ENCODE measurements at places on chromosomes 13 and 19. TPM values are rescaled to one million over a fixed set of nuclear protein-coding genes. Genes with fewer than 3 reads are reported as not detected.

GRCh38 chr19:3520166-3521103, 14.3 kb downstream of the FZR1 start:
- H3K4me1 ChIP-seq, result peaks cover 7% of the 10 kb centered on the region
- no peak overlapping the region for H3K4me3 ChIP-seq
- H3K36me3 ChIP-seq, result peaks cover 56% of the 10 kb centered on the region
- no peak for DNase-seq
- no peaks in the 10 kb centered on the region for H3K27me3 ChIP-seq

DNA sequence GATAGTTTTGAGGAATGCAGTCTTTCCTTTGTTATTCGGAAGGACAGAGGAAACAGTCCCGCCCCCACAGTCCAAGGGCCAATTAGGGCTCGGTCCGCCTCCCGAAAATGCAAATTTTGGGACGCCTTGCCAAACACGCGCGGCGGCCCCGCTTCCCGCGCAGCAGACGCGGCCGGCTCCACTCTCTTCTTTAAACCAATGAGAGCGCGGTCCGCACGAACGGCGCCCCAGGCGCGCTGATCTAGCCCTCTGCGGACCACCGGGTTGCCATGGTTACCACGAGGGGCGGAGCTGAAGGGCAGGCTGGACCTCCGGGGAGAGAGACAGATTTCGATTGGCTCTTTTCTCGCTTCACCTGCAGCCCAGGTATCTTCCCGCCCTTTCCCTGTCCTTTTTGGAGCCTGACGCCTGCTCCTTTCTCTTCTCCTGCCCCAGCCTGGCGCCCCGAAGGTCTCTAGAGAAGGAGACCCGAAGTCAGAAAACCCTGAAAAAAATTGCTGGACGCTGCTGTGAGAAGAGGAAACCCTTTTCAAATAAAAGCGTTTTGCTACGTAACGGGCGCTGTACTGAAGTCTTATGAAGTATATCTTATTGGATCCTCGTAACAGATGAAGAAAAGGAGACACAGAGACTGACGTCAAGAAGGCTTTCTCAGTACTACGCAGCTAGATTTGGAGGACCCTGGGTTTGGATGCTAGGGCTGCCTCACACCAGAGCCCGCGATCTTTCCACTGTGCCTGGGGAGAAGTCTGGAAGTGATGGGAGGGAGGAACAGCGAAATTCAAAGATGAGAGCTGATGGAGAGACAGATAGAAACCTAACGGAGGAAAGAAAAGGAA, 2.0 kb downstream of the PTH2 start:
- no peak for DNase-seq
- H3K4me3 ChIP-seq, result no peak overlapping the region
- peaks cover 31% of the 10 kb centered on the region for H3K27me3 ChIP-seq

DNA sequence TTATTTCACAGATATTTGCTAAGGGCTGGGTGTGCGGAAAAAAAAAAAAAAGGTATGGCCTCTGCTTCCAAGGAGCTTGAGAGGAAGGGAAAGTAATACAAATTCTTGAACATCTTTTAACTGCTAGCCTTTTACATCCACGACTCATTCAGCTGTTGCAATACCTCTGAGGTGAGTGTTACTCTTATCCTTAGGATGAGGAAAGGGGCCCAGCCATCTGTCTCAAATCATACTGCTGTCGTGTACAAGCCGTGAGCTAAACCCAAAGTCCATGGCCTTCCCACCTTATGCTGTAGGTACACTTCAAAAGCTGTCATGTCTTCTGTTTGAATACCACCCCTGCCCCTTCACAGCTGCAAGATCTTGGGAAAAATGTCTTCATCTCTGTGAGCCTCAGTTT, 146.8 kb downstream of the KCNRG start:
- no peak overlapping the region for H3K4me3 ChIP-seq
- no peaks in the 10 kb centered on the region for H3K4me1 ChIP-seq
- no peaks in the 10 kb centered on the region for H3K27me3 ChIP-seq
- H3K36me3 ChIP-seq, result no peaks in the 10 kb centered on the region
- no peak overlapping the region for H3K27ac ChIP-seq

- peaks cover 30% of the 10 kb centered on the region for H3K36me3 ChIP-seq
- no peaks in the 10 kb centered on the region for H3K4me1 ChIP-seq
- no peak for DNase-seq
- H3K27me3 ChIP-seq, result no peaks in the 10 kb centered on the region
Observed at GRCh38 chr13:113506871-113507388, 16.4 kb upstream of the DCUN1D2 start.

DNA sequence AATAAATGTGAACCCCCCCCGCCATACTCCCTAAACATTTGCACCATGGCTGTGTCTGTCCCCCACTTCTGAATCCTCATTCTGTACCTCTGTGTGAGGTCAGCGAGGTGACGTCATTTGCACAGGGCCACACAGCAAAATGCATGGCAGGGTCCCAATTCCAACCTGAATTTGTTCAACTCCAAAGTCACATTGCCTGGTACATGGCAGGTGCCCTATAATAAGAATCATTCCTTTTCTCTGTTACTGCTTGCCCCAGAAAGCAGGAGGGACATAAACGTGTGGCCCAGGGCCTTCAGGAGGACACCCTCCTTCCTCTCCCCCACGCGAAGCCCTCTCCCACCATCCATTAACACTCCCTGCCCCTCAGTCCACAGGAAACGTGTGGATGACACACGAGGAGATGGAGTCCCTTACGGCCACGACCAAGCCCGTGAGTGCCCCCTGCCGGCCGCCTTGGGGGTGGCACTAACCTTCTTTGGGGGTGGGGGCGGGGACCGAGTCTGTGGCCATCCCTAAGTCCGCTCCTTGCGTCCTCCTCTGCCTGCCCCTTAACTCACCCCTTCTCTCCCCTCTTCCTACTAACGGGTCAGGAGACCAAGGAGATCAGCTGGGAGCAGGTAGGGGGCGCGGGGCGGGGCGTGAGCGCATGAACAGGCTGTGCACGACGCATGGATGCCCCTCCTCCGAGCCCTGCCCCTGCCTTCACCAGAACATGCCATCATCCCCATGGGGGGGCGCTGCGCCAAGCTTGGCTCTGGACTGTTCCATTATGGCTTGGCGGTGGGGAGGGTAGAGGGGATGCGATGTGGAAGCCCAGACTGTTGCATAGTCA, 9.4 kb downstream of the HRC start:
- H3K36me3 ChIP-seq, result no peaks in the 10 kb centered on the region
- DNase-seq, result peak; percentile 84
- no peak overlapping the region for H3K4me3 ChIP-seq

DNA sequence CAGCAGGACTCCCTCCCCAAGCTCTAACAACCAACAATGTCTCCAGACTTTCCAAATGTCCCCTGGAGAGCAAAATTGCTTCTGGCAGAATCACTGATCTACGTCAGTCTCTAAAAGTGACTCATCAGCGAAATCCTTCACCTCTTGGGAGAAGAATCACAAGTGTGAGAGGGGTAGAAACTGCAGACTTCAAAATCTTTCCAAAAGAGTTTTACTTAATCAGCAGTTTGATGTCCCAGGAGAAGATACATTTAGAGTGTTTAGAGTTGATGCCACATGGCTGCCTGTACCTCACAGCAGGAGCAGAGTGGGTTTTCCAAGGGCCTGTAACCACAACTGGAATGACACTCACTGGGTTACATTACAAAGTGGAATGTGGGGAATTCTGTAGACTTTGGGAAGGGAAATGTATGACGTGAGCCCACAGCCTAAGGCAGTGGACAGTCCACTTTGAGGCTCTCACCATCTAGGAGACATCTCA, 6.2 kb upstream of the CEACAM5 start:
- H3K36me3 ChIP-seq, result no peaks in the 10 kb centered on the region
- H3K4me1 ChIP-seq, result no peaks in the 10 kb centered on the region
- DNase-seq, result no peak
- no peak overlapping the region for H3K4me3 ChIP-seq
- no peak overlapping the region for H3K27ac ChIP-seq

DNA sequence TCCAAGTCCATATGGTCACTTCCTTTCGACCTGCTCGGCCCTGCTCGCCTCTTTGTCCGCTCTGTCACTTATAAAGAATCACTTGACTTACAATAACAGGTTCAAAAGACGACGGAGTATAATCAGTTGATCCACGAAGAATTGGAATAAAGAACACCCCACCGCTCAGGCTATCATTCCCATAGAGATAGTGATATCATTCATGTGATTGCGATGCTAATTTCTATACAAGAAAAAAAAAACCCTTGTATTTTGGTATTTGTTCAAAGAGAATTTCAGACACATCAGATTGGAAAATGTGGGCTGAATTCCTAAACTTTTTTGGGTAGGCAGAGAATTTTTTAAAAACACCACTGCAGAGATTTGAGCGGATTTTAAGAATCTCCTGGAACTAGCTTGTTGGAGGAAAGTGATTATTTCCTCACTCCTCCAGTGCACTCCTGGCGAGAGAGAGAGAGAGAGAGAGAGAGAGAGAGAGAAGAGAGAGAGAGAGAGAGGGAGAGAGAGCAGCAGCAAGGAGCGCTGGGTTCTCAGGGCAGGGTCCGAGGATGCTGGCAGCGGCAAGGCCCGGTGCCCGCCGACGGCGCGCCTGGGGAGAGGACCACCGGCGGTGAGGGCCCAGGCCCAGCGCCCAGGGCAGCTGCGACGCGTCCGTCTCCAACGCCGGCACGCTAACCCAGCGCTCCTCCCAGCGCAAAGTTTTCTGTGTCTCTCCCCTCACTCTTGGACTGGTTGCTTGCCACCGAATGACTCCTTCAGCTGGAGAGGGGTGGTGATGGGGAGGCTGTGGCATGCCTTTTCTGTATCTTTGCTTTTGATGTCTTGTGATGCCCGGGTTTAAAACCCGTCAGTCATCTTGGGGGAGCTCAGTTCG, 149.0 kb upstream of the ZNF536 start:
- no peak overlapping the region for H3K27ac ChIP-seq
- no peak for DNase-seq
- H3K4me3 ChIP-seq, result no peak overlapping the region
- H3K36me3 ChIP-seq, result no peaks in the 10 kb centered on the region
- no peaks in the 10 kb centered on the region for H3K27me3 ChIP-seq

DNA sequence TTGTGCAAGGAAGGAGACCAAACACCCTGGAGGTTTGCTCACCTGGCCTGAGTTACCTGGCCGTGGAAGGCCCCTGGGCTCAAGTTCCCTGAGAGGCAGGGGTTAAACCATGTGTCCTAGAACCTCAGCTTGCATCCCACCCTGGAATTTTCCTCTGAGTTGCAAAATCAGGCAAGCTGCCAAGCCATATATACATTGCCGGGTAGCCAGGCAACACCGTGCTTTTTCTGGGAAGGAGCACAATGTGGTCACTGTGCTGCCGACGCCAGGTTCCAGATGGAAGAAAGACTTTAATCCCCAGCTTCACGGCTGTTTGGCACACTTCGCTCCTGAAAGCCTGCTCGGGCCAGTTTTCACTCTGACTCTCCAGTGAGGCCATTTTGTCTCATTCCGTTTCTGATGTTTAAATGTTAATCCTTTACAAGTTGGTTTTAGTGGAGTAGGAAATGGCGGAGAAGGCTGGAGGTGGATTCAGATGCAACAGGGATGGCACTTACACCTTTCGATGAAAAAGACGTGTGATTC, 60.1 kb upstream of the PEG3 start:
- H3K4me3 ChIP-seq, result no peak overlapping the region
- no peak for DNase-seq
- H3K27me3 ChIP-seq, result no peaks in the 10 kb centered on the region
- no peak overlapping the region for H3K27ac ChIP-seq
- H3K4me1 ChIP-seq, result no peaks in the 10 kb centered on the region
- no peaks in the 10 kb centered on the region for H3K36me3 ChIP-seq

- DNase-seq, result no peak
- H3K4me1 ChIP-seq, result no peaks in the 10 kb centered on the region
- H3K27ac ChIP-seq, result no peak overlapping the region
- no peaks in the 10 kb centered on the region for H3K27me3 ChIP-seq
- no peak overlapping the region for H3K4me3 ChIP-seq
Observed at GRCh38 chr13:50829896-50830295, 13.6 kb downstream of the DLEU7 start.

- H3K4me3 ChIP-seq, result no peak overlapping the region
- no peaks in the 10 kb centered on the region for H3K27me3 ChIP-seq
- H3K36me3 ChIP-seq, result no peaks in the 10 kb centered on the region
- H3K4me1 ChIP-seq, result no peaks in the 10 kb centered on the region
- no peak for DNase-seq
- no peak overlapping the region for H3K27ac ChIP-seq
Observed at GRCh38 chr13:95564091-95564490, 11.6 kb downstream of the CLDN10 start.

GRCh38 chr13:51457086-51457815, 4.4 kb upstream of the INTS6 start:
- no peak overlapping the region for H3K27ac ChIP-seq
- DNase-seq, result no peak
- H3K36me3 ChIP-seq, result no peaks in the 10 kb centered on the region
- no peak overlapping the region for H3K4me3 ChIP-seq

- no peak overlapping the region for H3K4me3 ChIP-seq
- no peaks in the 10 kb centered on the region for H3K27me3 ChIP-seq
- no peaks in the 10 kb centered on the region for H3K36me3 ChIP-seq
- peak overlapping the region; percentile 48 for H3K27ac ChIP-seq
- H3K4me1 ChIP-seq, result peaks cover 30% of the 10 kb centered on the region
Observed at GRCh38 chr19:2148482-2149135, 2.8 kb downstream of the AP3D1 start.

DNA sequence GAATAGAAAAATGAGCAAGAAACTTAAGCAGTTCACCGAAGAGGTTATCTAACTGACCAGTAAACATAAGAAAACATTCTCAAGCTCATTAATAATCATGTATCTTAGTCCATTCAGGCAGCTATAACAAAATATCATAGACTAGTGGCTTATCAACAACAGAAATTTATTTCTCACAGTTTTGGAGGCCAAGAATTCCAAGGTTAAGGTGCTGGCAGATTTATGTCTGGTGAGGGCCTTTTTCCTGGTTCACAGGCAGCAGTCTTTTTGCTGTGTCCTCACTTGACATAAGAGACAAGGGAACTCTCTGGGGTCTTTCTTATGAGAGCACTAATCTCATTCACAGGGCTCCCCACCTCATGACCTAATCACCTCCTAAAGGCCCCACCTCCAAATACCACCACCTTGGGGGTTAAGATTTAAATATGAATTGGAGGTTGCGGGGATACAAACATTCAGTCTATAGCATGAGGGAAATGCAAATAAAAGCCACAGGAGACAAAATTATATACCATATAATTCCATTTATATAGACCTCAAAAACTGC, 123.6 kb downstream of the ZAR1L start:
- no peak for DNase-seq
- H3K27ac ChIP-seq, result no peak overlapping the region
- no peaks in the 10 kb centered on the region for H3K4me1 ChIP-seq

The PROZ gene
- total RNA-seq, result not detected

The GPR4 gene
- not detected for total RNA-seq

The P2RY11 gene
- 58.9 TPM for total RNA-seq

Data from naive thymus-derived CD4-positive, alpha-beta T cell (primary cell).